ENCODE measurements at places on chromosomes 3 and 15. TPM values are rescaled to one million over a fixed set of nuclear protein-coding genes. Genes with fewer than 3 reads are reported as not detected.

The CYP8B1 gene
- not detected for total RNA-seq

DNA sequence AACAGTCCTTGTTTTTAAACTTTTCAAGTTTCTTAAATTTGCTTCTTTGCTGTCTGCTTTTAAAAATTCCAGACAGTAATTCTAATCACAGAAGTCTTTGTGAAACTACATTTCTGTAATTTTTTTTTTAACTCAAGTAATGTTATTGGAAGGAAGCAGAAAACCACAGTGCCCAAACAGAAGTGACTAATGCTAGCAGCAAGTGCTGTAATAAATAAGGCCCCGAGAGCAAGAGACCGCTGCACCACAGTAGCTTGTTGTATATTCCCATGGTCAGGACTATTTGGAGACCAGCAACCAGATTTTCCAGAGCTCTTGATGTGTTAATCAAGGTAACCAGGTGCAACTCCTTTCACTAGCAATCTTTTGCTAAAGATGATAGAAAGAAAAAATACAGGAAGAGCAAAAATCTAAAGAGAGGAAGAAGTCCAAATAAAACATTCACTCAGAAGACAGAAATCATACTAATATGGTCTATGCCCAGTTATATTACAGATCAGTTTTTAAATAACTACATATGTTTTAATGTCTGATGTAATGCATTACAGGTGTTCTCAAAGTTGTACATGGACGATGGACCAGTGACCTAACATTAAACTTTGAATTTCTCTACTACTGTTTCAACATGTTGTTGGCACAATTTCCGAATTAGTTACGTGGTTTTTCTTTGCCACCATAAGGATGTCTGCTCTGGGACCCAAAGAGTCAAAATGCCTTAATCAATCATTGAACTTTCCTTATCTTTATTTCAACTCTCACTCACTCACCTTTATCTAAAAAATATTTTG is 36.4 kb downstream of the WWTR1 start:
- no peak for DNase-seq

- no peak for DNase-seq
Measured at GRCh38 chr3:188064831-188065493, 89.0 kb upstream of the LPP start.

DNA sequence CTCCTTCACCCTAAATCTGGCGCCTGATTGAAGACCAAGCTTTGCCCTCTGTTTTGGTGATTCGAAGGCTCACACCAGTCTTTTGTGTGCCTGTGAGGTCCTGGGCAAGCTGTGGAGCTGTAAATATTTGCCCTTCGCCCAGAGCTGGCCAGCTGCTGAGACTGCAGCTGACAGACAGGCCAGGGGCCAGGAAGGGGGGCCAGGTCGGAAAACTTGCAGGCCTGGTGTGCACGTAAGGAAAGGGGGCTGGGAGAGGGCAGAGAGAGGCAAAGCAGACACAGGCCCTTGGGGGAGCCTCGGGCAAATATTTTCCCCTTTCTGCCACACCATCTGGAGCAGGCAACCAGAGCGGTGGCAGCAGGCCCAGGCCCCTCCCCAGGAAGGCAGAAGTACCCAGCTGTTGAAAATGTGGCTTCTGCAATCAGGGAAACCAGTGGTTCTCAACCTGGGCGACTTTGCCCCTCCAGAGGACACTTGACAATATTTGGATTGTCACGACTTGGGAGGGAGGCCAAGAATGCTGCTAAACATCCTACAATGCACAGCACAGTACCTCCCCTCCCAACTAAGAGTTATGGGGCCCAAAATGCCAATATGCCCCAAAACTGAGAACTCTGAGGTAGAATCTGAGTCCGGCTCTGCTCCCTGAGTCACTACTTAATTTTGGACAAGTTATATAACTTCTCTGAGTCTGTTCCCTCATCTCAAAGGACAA is 2.5 kb downstream of the PDZRN3 start:
- no peak for DNase-seq

GRCh38 chr15:70437882-70438451 is 325.4 kb downstream of the UACA start:
- no peak for DNase-seq

The OR5H2 gene
- not detected for total RNA-seq

GRCh38 chr3:51163051-51163450 is 222.0 kb upstream of the MANF start:
- DNase-seq, result no peak

Data from thymus (tissue), 14 donors.